OCI-LY7 (cell line): ENCODE measurements at places on chromosomes 12 and 14.

DNA sequence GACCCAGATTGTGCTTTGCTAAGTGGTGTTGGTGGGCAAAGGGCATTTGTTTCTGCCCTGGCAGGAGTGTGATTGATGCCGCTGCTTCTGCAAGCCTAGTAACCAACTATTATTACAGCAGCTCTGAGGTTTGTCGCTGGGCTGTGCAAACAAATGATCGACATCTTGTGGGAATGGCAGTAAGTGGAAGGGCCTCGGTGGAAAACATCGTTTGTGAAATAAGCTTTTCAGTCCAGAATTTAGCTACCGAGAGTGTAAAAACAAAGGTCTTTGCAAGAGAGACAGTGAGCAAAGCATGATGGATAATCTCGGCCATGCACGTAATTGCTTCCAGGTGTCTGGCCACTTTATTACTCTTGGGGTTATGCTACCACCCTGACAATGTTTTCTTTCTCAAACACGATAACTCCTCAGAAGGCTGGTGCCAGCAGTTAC is 397.7 kb upstream of the PRICKLE1 start:
- no peak for DNase-seq

GRCh38 chr12:92519284-92519683 is 183.5 kb upstream of the PLEKHG7 start:
- DNase-seq: no peak

DNA sequence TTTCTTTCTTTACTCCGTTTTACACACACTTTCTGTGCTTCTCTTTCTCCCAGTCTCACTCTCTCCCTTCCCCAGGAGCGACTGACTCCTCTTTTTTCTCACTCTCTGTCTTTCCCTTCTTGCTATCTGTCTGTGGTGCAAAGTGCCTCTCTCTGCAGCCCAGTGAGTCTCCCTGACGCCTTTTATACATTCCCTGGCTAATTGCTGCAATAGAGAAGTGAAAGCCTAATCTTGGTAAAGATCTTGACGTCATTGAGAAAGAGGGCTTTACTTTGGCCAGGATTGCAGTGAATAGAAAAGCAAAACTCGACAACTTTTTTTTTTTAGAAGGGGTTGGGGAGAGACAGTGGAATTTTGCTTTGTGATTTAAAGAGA is 706 bp upstream of the DIO2 start:
- DNase-seq: no peak

DNA sequence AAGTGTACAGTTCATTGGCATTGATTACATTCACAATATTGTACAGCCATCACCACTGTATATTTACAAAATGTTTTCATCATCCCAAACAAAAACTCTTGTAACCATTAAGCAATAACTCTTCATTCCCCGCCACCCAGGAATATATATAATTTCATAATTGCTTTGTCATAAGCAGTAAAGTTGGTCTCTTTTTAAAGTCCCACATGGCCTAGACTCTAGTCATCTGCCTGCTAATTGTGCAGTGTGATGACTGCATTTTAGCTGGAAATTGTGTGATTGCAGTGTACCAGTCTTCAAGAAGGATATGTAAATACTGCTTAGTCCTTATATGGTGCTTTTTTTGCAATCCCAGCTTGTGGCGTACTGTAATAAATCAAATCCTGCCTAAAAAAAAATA is 75.1 kb upstream of the ATP2A2 start:
- DNase-seq: no peak

DNA sequence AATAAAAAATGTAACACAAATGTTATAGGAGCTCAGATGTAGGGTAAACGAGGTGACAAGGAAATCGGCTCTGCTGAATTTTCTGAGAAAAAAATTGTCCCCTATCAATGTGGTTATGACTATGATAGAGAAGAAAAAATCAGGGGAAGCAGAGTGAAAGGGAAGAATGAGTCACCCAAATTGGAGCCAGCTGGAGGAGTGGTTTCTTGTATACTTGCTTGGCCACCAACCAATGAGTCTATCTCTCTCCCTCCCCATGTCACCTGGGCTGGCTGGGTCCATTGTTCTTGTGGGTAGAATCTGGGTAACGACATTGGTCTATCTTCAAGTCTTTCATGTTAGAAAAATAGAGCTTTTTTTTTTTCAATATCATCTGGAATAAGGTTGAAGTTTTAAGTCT is 196.6 kb upstream of the FLRT2 start:
- DNase-seq: no peak

DNA sequence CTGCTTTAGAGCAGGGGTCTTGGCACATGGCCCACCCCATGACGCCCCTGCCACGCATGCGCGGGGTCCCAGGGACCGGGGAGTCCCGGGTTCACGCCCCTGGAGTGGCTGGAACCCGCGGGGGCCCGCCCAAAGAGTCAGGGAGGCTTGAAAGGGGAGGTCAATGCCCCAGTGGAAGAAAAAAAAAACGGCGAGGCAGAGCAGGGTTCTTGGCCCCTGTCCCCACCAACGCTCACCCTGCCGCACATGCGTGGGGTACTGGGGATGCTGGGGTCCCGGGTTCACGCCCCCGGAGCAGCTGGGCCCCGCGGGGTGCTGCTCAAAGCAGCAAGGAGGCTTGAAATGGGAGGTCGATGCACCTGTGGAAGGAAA is 319.1 kb downstream of the ALG10 start:
- DNase-seq: no peak

- DNase-seq: no peak
These were observed 1.6 kb downstream of the AEBP2 start for GRCh38 chr12:19440916-19441315.

- DNase-seq: no peak
These were observed 34.7 kb upstream of the NRXN3 start for GRCh38 chr14:78135450-78135891.

GRCh38 chr14:91977884-91978283 is 30.4 kb upstream of the FBLN5 start:
- no peak for DNase-seq

DNA sequence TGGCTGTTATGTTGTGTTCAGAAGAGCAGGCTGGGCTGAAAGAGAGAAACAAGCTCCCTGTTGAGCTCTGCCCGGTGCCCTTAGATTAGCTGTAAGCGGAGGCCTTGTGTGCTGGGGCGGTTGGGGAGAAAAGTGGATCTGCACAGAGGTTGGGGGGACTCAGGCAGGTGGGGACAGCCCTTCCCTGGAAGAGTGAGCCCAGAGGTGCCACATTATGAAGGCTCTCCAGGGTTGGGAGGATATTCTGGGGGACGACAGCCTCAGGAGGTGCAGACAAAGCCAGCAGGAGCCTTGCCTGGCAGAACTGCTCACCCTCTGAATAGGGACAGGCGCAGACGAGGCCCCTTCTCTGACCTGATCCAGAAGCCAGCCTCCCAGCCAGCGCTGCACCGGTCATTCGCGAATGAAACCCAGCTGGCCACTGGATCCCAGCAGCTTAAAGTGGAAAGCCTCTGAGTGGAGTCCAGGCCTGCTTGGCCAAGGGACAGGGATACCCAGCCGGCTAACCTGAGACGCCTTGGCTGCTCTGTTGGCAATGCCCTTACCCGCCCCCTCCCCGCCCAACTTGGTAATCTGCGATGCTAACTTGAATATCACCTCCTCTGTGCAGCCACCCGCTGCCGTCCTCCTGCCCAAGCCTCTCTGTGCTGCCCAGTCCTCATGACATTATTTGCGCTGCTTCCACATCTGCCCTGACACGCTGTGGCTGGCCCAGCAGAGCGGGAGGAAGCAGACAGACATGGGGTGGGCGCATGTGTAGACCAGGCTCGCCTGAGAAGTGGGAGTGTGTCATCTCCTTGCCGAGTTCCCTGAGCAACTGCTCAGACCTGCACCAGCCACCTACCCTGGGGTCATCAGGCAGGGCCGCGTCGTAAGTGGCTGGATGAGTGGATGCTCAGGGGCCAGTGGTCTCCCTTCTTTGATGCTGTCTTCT is 5.6 kb downstream of the HIP1R start:
- DNase-seq: no peak

- peak; percentile 61 for DNase-seq
These were observed 5.3 kb downstream of the ASB2 start for GRCh38 chr14:93970965-93971634.

GRCh38 chr12:122842505-122843405 is 7.5 kb downstream of the HIP1R start:
- DNase-seq: no peak

DNA sequence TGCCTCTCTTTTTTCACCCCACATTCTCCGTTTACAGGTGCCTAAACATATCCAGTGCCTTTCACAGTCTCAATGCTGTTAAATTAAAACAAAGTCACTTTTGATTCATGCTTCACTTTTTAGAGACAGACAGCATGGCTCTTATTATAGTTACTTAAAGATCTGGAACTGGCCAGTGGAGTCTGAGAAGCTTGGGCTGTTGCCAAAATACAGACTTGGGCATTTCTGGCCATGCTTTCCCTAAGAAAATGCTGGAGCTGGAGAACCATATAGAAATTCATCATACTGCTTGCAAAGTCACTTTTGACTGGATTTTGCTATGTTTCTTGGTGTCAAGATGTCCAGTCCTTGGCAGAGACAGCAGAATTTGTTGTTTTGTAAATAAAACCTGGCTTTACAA is 12.2 kb upstream of the GPR68 start:
- no peak for DNase-seq

DNA sequence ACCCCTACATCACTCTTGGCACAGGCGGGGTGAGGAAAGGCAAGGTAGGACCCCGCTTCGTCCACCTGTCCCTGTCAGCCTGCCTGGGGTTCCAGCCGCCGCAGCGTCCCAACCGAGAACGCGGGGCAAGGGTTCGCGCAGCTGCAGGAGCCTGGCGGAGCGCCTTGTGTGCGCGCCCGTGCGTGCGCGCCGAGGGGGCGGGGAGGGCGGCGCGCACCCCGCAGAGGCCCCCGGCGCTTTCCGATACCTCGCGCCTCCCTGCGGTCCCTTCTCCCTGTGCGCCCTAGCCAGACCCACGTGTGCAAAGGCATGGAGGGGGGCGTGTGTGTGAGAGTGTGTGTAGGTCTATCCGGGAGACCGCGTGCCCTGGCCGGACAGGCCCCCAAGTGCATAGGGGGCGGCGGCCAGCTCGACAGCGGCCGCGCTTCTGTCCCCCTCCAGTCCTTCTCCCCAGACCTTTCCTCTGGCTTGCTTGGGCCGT is 122.4 kb downstream of the TSPAN9 start:
- DNase-seq: no peak

- DNase-seq: no peak
These were observed 728.8 kb upstream of the LMO3 start for GRCh38 chr12:17334784-17335183.

DNA sequence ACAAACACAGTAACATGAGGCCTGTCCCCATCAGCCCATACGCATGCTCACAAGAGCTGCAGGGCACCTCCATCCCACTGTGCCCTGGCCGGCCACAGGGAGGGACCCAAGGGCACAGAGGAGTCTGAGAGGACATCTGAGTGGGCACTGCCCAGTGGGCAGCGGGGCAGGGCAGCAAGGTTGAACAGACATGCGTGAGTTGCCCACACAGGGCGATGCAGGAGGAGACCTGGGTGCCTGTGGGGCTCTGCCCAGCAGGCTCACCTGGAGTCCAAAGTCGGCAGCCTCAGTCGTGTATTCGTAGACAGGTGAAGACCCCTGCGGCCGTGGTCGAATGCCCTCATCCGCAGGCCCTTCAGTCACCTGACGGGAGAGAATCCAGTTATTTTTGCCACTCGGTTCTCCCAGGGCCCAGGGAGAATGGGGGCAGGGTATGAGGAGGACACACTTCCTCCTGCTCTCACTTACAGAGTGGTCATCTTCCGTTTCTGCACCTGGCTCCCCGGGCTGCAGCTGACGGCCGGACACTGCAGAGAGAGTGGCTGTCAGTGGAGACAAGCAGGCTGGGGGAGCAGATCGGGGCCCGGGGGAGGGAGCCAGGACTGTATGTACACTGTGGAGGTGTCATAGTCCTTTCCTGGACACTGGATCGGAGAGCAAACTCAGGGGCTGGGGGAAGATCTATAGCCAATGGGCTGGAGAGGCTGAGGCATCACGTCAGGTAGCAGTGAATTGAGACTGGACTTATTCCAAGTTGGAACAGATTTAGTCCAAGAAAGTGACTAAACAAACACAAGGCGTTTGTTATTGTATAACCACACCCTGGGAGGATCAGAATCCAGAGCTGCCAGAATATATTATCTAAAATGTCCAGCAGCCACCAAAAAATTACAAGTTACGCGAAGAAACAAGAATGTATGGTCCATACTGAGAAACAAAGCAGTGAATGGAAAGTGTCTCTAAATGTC is 20.7 kb downstream of the AHNAK2 start:
- no peak for DNase-seq

GRCh38 chr12:39930101-39930500 is 175.8 kb downstream of the SLC2A13 start:
- no peak for DNase-seq

DNA sequence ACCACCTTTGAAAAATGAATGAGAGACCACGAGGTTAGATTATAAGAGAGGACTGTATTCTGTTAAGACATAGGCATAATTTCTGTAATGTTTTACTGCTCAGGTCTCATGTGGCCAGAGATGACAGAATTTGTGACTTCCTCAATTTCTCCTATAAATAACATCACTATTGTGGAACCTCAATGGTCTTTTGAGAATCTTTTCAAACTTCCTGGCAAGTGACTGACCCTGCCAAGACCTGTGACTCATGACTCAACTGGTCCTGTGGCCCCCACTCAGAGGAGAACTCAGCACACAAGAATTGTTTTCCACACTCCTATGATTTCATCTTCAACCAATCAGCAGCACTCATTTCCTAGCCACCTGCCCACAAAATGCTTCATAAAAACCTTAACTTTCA is 508.2 kb upstream of the ATP2B1 start:
- DNase-seq: no peak

GRCh38 chr12:104164634-104165033 is 26.6 kb upstream of the NFYB start:
- no peak for DNase-seq

- no peak for DNase-seq
These were observed 68.7 kb downstream of the STON2 start for GRCh38 chr14:81331229-81332021.

- no peak for DNase-seq
These were observed 13.8 kb downstream of the EXOC5 start for GRCh38 chr14:57254884-57255283.

DNA sequence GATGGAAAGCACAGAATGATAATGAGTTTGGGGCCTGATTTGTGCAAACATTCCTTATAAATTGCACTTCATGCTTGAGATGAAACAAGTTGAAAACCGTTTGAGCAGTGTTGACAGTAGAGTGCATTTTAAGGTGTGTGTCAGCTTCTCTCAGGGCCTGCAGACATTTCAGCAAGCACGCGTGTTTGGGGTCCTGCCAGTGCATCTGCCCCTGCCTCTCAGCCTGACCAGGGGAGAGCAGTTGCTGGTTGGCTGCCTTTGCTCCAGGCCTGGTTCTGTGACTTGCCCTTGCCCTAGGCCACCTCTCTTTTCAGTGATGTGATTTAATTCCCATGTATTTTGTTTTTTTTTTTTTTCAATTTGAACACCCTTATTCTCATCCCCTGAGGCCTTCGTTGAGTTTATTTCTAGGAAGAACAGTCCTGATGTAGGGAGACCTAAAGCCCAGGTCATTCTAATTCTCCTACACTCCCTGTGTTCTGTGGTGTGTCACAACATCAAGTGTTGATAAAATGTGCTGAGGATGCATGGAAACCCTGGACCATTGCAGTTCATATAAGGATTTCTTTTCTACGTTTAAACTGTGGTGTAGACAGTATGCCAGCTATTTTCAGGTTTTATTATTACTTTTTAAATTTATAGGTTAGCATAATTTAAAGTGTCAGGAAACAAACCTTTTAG is 40.1 kb upstream of the AMN start:
- DNase-seq: no peak

- no peak for DNase-seq
These were observed 59.4 kb downstream of the PITPNM2 start for GRCh38 chr12:123091230-123092150.
